ENCODE measurements at places on chromosomes 2 and 18.

GRCh38 chr2:207434899-207435465 is 94.8 kb upstream of the CREB1 start:
- no peak for DNase-seq

DNA sequence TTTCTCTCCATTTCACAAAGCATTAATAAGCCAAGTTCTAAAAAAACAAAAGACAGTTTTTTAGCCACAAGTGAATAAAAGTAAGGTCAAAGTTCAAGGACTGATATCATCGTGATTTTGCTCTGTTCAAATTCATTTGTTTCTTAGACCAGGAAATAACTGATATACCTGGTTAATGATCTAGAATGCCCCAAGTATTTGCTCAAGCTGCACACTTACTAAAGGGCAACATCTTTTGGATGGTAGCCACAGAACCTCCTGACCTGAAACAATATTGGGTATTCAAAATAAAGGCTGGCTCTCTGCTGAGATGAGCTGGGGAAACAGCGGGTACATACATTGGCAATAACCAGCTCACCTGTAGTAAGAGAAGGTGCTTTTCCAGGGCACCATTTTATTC is 314.7 kb upstream of the LYPD1 start:
- no peak for DNase-seq

DNA sequence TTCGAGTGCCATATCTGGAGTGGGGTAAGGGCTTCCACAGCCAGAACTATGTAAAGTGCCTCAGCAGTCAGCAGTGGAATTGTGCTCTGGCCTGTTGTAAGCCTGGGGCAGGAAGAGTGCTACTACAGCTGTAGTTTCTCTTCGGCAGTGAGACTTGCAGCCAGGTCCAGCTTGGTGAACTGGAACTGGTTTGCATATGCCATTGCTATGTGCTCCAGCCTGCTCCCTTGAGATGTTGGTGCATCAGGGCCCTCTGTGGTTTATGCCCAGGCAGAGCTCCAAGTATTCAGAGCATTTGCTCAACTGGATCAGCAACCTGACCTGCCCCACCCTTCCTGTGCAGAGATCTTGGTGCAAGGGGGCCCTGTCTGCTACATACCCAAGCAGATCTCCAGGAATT is 47.8 kb downstream of the ZNF804A start:
- no peak for DNase-seq

GRCh38 chr18:11586896-11587295 is 22.5 kb upstream of the SLC35G4 start:
- no peak for DNase-seq

All from D341Med (cell line).